ENCODE measurements at places on chromosomes 6 and 20.

DNA sequence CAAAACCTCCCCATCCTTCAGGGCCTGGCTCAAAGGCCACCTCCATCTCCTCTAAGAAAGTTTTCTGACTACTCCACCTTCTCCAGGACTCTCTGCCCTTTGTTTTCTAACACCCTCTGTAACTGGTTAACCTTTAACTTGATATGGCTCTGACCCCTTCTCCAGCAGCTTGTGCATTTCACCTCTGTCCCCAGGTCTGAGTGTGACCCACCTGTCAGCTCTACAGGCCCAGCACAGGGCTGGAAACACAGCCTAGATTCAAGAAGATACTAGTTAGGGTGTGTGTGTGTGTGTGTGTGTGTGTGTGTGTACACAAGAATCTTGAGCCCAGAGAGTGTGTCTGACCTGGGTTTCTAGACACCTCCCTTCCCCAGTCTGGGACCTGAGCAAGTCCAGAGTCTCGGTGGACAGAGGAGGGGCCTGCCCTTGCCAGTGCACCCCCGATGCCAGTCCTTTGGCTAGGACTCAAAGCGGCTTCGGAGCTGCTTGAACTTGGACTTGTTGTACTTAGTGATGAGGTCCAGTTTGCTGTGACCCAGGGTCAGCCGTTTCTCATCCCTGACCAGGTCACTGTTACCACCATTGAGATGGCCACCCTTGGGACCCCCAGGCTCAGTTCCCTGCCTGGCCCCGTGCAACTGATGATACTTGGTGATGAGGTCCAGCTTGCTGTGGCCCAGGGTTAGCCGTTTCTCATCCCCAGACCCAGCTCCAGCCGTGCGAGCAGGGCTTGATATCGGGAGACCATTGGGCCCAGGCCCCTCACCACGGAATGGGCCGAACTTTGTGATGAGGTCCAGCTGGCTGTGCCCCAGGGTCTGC lies 1.7 kb upstream of the EIF6 start:
- DNase-seq, result no peak

- no peak for DNase-seq
Observed at GRCh38 chr6:15550546-15551123, 112.2 kb downstream of the DTNBP1 start.

DNA sequence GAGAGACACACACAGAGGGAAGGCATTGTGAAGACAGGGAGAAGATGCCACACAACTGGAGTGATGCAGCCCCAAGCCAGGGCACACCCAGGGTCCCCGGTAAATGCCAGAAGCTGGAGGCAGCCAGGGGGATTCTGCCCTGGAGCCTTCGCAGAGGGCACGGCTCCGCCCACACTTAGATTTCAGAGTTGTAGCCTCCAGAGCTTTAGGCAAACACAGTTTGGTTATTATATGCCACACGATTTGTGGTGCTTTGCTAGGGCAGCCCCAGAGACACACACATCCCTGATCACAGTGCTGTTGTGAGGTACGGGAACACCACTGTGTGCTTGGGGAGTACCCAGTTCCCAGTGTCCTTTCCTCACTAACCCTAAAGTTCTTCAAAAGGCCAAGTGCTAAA lies 280.6 kb downstream of the SMOC2 start:
- DNase-seq, result no peak

GRCh38 chr6:21885532-21886114 lies 292.1 kb downstream of the SOX4 start:
- DNase-seq, result no peak

DNA sequence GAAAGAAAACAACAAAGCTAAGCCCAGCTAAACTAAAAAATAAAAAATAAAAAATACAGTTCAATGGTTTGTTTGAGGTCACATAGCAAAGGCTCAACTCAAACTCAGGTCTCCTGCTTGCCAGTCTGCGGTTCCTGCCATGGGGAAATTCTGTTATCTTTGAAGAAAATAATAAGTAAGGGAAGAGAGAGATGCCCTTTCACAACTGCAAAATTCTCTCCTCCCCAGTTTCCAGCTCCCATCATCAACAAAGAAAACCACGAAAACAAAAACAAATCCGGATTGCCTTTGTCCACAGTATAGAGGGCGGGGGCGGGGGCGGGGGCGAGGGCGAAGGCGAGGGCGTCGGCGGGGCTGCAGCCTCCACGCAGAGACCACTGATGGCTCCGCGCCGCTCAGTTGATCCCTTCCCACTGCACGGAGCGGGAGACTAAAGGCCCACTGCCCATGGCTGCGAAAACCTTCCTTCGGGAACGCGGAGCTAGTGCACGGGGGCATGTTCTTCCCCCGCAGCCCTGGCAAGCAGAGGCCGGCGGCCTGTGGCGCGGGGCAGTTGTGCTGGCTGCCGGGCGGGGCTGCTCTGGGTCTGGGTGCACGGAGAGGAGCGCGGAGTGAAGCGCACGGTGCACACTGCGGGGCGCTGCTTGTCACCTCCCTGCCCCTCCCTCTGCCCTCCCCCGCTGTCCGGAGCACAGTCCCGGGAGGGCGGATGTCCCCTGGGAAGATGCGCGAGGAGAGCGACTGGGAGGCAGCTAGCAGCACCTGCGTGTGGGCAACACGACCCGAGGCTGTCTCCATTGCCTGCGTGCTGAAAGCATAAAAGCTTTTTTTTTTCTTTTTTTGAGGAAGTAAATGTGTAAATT lies 54.1 kb upstream of the TPD52L1 start:
- DNase-seq, result no peak

DNA sequence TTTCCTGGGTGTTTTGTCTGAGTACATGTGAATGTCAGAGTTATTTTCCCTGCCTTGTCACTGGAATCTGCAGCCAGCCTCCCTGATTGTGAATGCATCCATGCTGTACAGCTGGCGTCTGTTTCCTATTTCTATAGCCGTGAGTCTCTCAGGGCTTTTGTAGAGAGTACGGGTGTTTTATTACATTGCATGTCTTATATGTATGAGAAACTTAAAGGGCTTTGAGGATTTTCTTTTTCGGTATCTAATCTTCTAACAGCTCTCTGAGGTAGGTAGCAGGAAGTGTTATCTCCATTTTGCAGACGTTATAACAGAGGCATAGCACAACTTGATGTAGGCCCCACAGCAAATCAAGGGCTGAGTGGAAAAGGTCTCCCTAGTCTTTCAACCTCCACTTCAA lies 272.9 kb downstream of the PRL start:
- no peak for DNase-seq

GRCh38 chr20:48843057-48843806 lies 15.4 kb upstream of the PREX1 start:
- DNase-seq, result no peak

GRCh38 chr20:1924910-1925861 lies 30.0 kb downstream of the SIRPA start:
- no peak for DNase-seq

GRCh38 chr6:165173484-165173883 lies 135.9 kb downstream of the C6orf118 start:
- no peak for DNase-seq

DNA sequence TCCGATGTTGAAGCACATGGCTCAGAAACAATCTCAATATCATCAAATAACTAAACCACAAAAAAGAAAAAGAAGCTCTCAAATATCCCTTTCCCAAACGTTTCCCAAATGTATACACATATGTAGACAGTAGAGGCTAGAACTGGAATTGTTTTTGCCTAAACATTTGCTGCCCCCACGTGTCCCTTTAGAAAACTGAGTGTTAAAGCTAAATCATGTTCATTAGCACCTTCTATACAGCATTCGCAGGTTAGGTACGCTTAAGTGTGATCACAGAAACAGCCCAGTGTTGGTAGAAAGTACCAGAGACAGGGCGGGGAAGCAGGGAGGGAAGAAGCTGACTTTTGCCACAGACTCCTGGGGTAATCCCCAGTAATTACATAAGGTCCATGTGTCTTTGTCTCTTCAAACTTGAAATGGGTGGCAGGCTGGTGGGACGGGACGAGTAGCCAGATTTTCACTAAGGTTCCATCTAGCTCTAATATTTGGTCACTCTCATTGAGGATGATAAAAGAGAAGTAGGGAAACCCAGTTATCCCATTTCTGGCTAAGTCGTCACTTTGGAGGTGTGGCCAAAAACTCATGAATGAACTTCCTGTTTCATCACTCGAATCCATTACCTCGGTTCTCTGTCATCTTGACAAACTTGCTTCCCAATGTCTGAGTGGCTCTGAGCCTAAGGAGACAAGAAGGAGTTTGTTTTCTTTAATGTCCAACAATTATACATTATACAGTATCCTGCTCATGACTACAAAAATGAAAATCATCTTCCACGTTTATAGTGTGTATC lies 15.0 kb upstream of the TFAP2A start:
- DNase-seq, result peak; percentile 33

GRCh38 chr6:42724825-42725224 lies 2.4 kb upstream of the PRPH2 start:
- no peak for DNase-seq

DNA sequence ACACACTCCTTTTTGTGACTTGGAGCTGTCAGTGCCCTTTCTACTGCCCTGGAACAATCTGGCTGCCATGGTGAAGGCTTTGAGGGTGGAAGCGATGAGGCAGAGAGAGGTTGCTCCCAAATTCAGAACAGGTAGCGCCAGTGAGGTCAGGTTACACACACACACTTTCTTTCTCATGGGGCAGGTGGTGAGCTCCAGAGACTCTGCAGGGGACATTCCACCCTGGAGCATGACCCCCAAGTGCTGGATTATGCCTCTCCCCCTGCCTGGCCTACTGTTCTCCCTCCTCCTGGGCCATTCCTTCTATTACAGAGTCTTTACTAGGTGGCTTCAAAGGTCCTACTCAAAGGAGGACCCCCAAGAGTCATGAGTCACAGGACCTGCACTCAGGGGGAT lies 98.0 kb downstream of the EYA2 start:
- DNase-seq, result no peak

GRCh38 chr6:159943101-159943632 lies 25.7 kb upstream of the IGF2R start:
- no peak for DNase-seq

GRCh38 chr20:13028673-13029072 lies 19.9 kb downstream of the SPTLC3 start:
- no peak for DNase-seq

DNA sequence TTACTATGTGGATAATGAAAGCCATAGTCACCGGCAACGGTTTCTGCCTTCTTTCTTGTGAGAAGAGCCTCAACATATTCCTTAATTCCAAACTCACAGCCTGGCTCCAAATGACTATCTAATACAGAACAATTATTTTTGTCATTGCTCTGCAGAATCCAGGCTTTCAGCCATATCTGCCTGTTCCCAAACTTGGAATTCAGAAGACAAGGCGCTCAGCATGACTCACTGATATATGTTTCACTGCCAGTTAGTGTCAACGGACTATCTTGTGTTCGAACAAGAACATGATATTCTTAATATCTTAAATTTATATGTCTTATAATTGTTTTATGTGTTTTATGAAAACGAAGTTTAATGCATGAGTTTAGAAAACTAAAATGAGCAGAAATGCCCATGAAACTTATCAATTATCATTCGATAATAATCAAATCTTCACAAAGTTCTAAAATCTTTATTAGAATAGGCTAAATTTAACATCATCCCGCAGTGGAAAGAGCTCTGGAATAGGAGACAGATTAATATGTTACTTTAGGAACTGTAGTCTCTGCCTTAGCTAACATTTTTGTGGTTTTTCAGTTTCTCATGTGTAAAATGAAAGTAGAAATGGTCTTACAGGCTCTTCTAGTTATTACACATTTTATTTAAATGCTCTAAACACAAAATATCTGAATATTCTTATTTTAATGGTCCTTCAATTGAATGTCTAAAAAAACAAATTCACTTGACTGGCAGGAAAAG lies 669.3 kb upstream of the GJE1 start:
- no peak for DNase-seq

DNA sequence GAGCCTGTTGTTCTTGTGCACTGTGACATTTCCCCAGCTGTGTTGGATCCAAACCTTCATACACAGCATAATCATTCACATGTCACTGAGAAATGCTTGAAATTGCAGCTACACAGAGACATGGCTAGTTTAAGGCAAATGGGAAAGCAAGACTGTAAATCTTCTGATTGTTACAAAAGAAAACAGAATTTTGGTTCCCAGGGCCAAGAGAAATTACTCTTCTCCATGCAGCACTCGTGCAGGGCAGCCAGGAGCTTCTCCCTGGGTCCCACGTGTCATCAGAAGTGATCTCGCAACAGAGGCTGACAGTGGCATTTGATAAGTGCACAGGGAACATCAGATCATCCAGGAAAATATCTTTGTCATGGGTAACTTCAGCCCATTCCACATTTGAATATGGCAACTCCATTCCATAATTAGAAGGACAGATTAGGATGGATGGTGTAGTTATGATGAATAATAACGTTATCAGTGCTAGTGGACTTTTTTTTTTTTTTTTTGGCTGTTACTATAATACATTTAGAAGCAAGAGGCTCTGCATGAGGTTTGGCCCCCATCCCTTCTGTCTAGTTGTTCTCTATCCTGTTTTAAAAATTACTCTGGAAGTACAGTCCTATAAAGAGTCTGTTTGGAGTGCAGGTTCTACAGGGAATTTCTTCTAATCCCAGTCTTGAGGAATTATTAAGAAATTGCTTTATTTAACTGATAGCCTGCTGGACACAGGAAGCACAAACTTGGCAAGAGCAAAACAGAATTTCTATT lies 571.0 kb upstream of the NOX3 start:
- DNase-seq, result no peak

GRCh38 chr20:17227219-17227575 lies 357 bp downstream of the PCSK2 start:
- no peak for DNase-seq

- DNase-seq, result no peak
Observed at GRCh38 chr20:11117808-11118528, 444.2 kb upstream of the JAG1 start.

DNA sequence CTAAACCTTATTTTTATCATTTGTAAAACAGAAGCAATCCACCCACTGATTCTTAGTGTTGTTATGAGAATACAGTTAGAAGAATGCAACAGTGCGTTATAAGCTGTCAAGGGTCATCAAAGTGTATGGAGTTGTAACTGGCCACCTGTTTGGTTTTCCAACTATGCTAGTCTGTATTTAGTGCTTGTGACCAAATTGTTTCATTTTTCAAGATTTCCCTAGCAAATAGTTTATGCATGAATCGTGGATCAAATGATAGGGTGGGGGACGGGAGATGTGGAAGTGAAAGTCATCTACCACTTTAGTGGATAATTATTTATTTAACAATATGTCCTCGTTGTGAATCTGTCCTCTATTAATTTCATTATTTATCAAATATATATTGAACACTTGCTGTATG lies 175.4 kb upstream of the HDDC2 start:
- DNase-seq, result no peak

GRCh38 chr20:62126141-62126540 lies 3.9 kb downstream of the LSM14B start:
- no peak for DNase-seq

Data from CD4-positive, CD25-positive, alpha-beta regulatory T cell (primary cell).